ENCODE measurements at places on chromosomes 5 and 9.
A peak's percentile ranks its signal among the peaks of the same experiment; 100 is the strongest.

- no peak for DNase-seq
Measured at GRCh38 chr5:110258460-110259216, 467.8 kb downstream of the TMEM232 start.

DNA sequence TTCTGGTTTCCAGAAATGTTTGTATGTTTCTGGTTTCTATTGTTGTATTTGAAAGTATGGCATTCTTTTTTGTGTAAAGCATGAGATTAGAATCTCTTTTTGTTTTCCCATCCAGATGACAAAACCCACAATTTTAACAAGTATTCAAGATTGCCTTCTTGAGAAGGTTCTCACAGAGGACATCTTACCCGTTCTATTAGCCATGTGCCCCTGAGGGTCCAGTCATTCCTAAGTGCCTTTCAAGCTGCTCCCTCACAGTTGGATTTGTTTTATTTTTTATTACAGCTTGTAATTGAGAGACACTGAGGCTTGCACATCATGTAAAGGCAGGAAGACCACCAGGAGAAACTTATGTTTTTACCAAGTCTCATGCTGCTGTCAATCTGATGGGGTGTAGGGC lies 19.3 kb upstream of the LOX start:
- DNase-seq, result no peak

- no peak for DNase-seq
Measured at GRCh38 chr5:122874179-122874875, 28.9 kb downstream of the SNX24 start.

GRCh38 chr5:73444499-73445438 lies 3.8 kb downstream of the FOXD1 start:
- no peak for DNase-seq

DNA sequence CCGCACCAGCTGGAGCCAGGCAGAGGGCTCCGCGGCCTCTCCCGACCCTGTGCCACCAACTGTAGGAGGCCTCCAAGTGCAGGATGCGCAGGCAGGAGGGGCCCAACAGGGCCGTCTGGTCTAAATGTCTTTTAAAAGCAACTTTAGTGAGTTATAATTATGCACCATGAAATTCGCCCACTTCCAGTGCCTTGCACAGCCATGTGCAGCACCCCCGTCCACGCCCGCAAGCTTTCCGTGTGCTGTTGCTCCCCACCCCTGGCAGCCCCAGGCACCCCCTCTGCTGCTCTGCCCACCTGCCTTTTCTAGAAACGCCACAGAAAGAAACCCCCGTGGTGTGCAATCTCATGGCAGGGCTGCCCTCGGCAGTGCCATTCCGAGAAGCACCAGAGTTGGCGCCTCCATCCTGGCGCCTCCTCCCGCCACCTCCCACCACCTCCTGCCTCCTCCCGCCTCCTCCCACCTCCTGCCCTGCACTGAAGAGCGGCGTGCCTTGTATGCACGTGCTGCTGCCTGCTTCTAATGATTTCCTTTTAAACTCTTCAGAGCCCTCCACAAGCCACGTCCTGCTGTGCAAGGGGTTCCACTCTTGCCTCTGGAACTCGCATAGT lies 7.5 kb upstream of the SLC6A18 start:
- no peak for DNase-seq

GRCh38 chr9:27539479-27540441 lies 10.1 kb upstream of the MOB3B start:
- no peak for DNase-seq

- DNase-seq, result no peak
Measured at GRCh38 chr9:25396828-25397227, 281.4 kb downstream of the TUSC1 start.

DNA sequence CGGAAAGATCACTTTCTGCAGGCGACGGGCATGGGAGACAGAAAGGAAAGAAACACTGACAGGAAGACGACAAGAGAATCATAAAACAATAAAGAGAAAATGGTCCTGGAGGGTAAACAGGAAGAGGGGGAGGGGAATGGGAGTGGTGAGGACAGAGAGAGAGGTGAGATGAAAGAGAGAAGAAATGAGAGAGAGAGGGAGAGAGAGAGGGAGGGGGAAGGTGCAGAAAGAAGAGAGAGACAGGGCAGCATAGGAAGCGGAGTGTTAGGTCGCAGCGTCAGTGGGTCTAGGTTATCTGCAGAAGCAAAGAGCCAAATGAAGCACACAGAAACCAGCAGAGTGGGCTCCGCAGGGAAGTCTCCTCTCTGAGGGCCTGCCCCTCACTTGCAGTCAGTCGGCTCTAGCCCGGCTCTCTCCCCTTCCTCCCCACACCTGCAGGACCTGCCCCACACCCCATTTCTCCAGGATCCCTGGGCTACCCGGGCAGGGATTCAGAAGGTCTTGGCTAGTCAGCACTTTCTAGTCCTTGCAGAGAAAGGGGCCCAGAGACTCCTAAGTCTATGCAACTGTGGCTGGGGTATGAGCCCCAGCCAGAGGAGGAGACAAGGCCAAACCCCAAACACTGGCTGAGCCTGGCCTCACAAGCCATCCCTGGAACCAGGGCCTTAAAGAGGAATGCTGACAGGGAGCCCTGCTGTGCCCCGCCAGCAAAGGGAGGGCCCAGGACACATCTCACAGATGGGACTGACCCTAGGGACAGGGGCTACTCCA lies 29.7 kb upstream of the MEIKIN start:
- peak; percentile 48 for DNase-seq

- DNase-seq, result no peak
Measured at GRCh38 chr5:126969548-126969947, 60.8 kb downstream of the MARCHF3 start.

DNA sequence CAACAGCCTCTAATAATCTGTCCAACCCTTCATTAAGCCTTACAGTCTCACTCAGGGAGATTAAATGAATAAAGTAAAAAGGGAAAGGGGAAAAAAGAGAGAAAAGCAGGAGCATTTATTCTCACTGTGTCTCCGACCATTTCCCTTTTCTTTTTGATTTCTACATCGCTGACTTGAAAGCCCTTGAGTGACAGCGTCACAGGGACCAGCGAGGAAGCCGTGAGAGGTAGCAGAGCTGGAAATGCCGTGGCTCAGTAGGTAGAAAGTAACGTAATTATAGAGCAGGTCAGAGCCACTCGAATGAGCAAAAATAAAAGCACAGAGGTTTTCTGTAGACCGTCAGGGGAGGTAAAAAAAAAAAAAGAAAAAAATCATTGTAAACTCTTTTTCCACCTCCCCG lies 52.4 kb downstream of the ASS1 start:
- no peak for DNase-seq

DNA sequence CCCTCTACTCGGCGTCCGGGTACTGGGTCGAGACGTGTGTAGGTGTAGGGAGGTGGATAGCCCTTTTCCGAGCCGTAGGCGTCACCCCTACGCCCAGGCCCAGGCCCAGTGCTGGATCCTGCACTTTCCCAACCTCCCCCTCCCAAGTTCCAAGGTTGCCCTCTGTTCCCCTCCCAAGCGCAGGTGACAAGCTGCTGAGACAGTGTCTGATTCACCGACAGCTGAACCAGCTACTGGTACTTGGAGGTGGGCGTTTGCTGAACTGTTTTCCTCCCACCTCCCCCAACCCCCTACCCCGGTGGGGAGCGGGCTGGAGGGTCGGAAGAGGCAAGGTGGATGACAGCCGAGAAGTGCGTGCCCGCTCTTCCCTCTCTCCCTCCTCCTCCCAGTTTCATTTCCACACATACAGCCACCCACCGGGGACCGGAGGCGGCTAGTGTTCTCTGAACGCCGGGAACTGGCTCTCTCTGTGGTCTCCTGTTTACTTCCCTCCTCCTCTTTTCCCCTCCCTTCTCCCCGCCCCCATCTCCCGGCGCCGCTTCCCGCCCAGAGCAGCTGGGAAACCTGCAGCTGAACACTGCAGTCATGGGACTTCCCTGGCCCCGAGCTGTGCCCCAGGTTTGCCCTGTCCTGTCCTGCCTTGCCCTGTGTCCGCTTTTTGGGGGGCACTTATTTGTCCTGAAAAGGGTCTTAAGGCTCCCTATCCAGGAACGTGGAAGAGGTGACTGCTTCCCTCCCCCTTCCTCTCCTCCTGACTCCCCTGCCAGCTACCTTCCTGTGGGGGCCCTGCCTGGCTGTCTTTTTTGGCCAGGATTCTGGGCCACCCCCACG lies 6.2 kb upstream of the KLF9 start:
- DNase-seq, result no peak

DNA sequence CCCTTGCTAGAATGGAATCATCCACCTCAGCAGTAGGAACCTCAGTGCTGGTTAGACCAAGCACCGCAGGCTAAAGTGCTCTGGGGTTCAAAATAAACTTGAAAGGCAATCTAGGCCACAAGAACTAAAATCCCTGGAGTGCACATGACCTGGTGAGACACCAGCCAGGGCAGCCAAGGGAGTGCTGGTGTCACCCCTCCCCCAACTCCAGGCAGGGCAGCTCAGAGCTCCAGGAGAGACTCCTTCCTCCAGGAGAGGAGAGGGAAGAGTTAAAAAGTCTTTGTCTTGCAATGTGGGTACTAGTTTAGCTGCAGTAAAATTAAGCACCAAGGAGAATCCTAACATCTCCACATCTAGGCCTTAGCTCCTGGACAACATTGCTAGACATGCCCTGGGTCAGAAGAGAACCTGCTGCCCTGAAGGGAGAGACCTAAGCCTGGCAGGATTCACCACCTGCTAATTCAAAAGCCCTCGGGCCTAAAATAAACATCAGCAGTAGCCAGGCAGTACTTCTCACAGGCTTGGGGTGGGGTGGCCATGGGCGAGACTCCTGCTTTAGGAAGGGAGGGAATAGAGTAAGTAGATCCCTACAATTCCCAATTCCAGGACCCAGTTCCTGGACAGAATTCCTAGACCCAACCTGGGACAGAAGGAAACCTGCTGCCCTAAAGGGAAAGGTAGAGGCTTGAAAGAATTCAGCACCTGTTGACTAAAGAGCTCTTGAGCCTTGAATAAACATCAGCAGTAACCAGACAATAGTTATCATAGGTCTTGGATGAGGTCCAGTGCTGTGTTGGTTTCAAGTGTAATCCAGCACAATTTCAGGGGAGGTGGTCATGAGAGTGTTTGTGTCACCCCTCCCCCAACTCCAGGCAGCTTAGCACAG lies 25.8 kb downstream of the UGT3A2 start:
- DNase-seq, result no peak

DNA sequence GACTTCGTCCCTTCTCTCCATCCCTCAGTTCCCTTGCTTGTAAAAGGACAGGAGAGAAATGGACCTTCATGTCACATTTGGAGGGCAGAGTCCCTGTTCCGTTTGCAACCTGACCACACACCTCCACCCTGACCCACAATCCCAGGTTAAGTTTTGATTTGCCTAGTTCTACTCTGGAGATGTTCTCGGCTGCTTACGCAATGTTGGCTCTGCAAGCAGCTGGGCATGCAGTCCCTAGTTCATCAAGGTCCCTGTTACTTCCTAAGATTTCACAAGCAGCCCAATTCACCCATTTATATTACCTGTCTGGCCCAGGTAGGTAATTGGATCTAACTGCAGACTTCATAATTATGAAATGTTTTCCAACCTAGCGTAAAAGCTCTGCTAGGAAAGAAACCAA lies 28.8 kb downstream of the SLIT3 start:
- no peak for DNase-seq

- no peak for DNase-seq
Measured at GRCh38 chr9:131892162-131892707, 152.4 kb upstream of the RAPGEF1 start.

- DNase-seq, result no peak
Measured at GRCh38 chr5:129459777-129460671, at the start of gene ADAMTS19. Gene ADAMTS19 (plus strand): TSS chr5:129460298. CDS start chr5:129460392, 94 bp downstream.

DNA sequence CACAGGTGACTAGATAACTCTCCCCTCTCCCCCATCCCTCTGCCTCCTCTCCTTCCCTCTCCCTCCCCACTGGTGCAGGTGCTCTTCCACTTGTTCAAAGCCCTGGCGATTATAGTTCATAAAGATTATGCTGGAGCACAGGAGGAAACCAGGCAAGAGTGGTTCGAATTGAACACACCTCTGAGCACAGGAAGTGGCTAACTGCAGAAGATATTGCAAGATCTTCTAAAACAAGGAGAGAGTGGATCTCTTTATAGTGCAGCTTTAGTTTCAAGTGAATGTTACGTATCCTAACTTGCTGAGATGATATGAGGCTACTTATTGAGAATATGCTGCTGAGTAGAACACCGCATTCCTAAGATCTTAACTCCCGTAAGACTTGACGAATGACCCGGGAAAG lies 178.4 kb downstream of the GOLPH3 start:
- no peak for DNase-seq

DNA sequence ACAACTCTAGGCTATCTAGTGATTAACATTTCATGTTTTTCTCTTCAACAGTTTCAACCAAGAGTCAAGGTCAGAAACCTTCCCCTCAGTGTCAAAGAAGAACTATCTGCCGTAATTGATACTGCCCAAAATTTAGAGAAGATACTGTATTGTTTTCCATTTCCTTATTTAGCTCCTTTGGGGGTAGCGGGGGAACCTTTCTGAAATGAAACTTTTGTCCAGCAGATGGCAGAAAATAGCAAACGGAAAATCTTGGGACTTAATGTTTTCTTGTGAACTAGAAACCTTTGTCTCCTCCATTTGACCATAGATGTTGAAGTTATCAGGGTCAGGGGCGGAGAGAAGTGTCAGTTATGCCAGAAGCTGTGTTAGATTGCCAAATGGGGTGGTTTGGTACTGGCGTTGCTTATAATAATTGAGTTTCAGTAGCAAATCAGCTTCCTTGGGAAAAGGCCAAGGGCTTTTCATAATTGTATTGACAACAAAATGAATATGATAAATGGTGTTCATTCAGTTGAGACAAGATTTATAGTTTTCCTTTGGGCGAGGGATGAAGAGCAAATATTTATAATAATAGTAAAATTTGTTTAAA lies 101.7 kb upstream of the TLX3 start:
- no peak for DNase-seq

GRCh38 chr5:15283076-15283475 lies 216.9 kb upstream of the FBXL7 start:
- DNase-seq, result no peak

- DNase-seq, result no peak
Measured at GRCh38 chr5:36777105-36777757, 99.3 kb upstream of the NIPBL start.

- DNase-seq, result peak; percentile 48
Measured at GRCh38 chr5:39187831-39188731, 31.3 kb downstream of the FYB1 start.

DNA sequence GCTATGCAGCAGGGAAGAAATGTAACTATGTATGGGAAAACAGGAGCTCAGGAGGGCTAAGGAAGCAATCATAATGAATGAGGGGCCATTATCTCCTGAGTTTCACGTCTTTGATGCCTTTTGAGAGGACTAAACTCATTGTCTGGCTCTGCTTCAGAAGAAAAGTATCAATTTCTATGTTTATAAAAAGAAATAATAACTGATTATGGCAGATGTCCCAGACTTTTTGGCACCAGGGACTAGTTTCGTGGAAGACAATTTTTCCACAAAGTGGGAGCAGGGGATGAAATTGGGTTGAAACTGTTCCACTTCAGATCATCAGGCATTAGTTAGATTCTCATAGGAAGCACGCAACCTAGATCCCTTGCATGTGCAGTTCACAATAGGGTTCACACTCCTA lies 8.7 kb upstream of the IL7R start:
- DNase-seq, result no peak

- DNase-seq, result no peak
Measured at GRCh38 chr5:33774341-33774740, 117.4 kb downstream of the ADAMTS12 start.

All from central memory CD4-positive, alpha-beta T cell (primary cell).